Adrenal gland (tissue), 19 donors: ENCODE measurements at places on chromosomes 3 and 15. TPM values are rescaled to one million over a fixed set of nuclear protein-coding genes. Genes with fewer than 3 reads are reported as not detected.

The STAG1 gene
- polyA plus RNA-seq, result 15.8 TPM

The AGTR1 gene
- polyA plus RNA-seq, result 20.6 TPM

The CAV3 gene
- not detected for polyA plus RNA-seq

The RARRES1 gene
- 19.7 TPM for polyA plus RNA-seq

The PCOLCE2 gene
- polyA plus RNA-seq, result 4.6 TPM

The SLC22A13 gene
- polyA plus RNA-seq, result 0.07 TPM

The IGF2BP2 gene
- polyA plus RNA-seq, result 24.7 TPM

The GP9 gene
- not detected for polyA plus RNA-seq

The CLDN18 gene
- not detected for polyA plus RNA-seq

The C3orf20 gene
- not detected for polyA plus RNA-seq

DNA sequence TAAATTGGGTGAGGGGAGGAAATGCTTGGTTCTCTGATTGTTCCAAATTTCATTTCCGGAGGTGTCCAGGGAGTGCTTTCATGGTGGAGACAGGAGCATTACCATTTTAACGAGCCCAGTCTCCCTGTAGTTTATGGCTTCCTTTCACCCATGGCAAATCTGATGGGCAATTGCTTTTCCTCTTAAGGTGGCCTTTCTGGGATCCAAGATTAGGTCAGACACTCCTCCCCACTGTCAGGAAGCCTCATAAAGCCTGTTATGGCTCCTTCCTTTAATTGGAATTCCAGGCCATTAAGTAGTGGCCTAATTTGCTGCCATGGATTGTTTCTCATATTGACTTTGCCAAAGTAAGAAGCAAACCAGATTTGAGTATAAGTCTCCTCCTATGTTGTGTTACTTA, 157.8 kb downstream of the PDCD6IP start:
- no peak overlapping the region for H3K27ac ChIP-seq
- DNase-seq, result no peak
- H3K4me1 ChIP-seq, result no peaks in the 10 kb centered on the region

DNA sequence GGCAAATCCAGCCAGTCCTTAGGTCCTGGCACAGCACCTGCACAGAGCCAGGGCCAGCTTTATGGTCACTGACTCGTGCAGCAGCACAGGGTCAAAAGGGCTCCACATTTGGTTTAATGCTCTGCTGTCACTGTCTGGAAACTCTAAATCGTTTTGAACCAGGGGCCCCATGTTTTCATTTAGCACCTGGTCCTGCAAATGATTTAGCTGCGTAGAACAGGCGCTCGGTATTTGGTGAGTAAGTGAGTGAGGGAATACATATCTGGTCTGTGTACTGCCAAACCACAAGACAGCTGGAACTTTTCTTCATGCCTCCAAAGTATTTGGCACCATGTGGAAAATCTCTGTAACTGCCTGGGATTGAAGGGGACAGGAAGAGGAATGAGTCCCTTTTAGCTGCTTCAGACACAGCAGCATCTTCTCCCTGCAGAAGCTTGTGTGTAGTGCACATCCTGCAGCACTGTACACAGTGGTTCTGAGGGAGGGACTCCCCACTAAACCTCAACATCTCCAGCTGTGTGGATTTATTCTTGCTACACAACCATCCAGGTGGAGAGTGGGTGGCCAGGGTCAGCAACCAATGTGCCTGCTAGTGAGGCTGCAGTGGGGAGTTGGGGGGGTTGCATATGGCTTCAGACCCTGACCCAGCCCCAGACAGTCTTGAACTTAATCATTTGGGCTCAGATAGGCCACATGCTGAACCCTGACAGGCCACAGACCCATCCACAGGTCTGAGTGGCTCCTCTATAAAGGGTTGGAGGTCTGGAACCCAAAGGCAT, 1.1 kb downstream of the SH2D7 start:
- H3K27me3 ChIP-seq, result no peaks in the 10 kb centered on the region
- no peak for DNase-seq
- H3K36me3 ChIP-seq, result no peaks in the 10 kb centered on the region

DNA sequence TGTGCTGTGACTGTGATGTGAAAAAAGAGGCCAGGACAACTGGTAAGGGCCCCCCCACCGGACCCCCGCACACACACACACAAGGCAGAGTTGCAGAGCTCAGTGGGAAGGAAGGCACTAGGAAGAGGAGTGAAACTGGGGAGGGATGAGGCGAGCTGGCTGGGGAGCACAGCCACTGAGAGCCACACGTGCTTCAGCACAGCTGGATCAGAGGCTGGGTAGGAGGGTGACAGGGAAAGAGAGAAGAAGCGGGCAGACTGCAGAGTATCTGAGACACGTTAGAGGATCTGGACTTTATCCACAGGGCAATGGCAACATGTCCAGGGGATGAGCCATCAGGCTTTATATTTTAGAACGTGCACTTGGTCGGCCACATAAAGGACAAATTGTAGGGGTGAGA, 38.0 kb upstream of the TKT start:
- no peaks in the 10 kb centered on the region for H3K36me3 ChIP-seq
- DNase-seq, result no peak
- no peak overlapping the region for H3K27ac ChIP-seq
- peaks cover 8% of the 10 kb centered on the region for H3K4me1 ChIP-seq
- no peaks in the 10 kb centered on the region for H3K27me3 ChIP-seq
- H3K4me3 ChIP-seq, result no peak overlapping the region

DNA sequence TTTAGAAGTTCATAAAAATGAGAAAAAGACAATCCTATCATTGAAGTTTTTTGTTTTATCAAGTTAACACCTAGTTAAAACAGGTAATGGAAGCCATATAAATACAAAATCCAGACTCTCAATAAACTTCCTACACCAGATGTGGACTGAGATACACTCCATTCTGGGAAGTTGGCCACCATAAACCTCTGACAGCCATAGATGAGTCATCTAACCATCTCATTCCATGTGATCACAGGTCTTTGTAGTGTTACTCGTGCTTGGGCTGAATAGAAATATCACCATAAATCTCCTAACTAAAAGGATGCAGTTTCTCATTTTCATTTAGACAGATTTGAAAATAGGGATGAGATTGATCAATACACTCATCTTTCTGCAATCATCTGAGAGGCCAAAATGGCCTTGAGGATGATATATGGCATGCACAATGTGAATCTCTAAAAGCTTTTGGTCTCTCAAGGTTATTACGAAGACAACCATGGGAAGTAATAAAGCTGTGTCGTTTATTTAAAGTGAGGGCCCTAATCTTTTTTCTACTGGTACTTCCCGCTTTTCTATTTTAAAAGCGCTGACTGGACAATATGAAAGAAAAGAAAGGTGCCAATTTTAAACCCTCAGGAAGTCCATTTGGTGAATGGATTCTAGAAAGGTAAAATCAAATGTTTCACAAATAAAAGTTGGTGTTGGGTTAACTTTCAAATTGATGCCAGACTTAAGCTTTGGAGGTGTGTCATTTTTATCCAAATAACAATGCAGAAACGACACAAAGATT, 155.5 kb downstream of the POLR2M start:
- no peak for DNase-seq
- no peaks in the 10 kb centered on the region for H3K4me1 ChIP-seq
- no peaks in the 10 kb centered on the region for H3K36me3 ChIP-seq
- H3K4me3 ChIP-seq, result no peak overlapping the region

- DNase-seq, result no peak
- peaks cover 26% of the 10 kb centered on the region for H3K36me3 ChIP-seq
- H3K4me3 ChIP-seq, result no peak overlapping the region
- no peaks in the 10 kb centered on the region for H3K27me3 ChIP-seq
These were observed 26.5 kb downstream of the TSPAN3 start for GRCh38 chr15:77044228-77045042.

GRCh38 chr15:71238926-71239325, 123.7 kb downstream of the THSD4 start:
- no peak overlapping the region for H3K27ac ChIP-seq
- H3K36me3 ChIP-seq, result no peaks in the 10 kb centered on the region
- H3K27me3 ChIP-seq, result no peaks in the 10 kb centered on the region
- H3K4me3 ChIP-seq, result no peak overlapping the region
- no peaks in the 10 kb centered on the region for H3K4me1 ChIP-seq
- no peak for DNase-seq

- no peak overlapping the region for H3K4me3 ChIP-seq
- no peaks in the 10 kb centered on the region for H3K4me1 ChIP-seq
- H3K27ac ChIP-seq, result no peak overlapping the region
- H3K27me3 ChIP-seq, result no peaks in the 10 kb centered on the region
These were observed 748.8 kb upstream of the CCDC54 start for GRCh38 chr3:106628407-106628806.

- no peak overlapping the region for H3K4me3 ChIP-seq
- H3K27ac ChIP-seq, result no peak overlapping the region
- H3K4me1 ChIP-seq, result no peaks in the 10 kb centered on the region
These were observed 92.4 kb downstream of the COL6A6 start for GRCh38 chr3:130609166-130609979.

GRCh38 chr3:189962466-189962865, 158.2 kb downstream of the P3H2 start:
- no peaks in the 10 kb centered on the region for H3K4me1 ChIP-seq
- H3K4me3 ChIP-seq, result no peak overlapping the region
- no peak for DNase-seq
- H3K27ac ChIP-seq, result no peak overlapping the region
- no peaks in the 10 kb centered on the region for H3K27me3 ChIP-seq

- peak overlapping the region; percentile 62 for H3K4me3 ChIP-seq
- no peaks in the 10 kb centered on the region for H3K36me3 ChIP-seq
- H3K4me1 ChIP-seq, result peaks cover 10% of the 10 kb centered on the region
These were observed 8.8 kb upstream of the FAM107A start for GRCh38 chr3:58585994-58586393.

DNA sequence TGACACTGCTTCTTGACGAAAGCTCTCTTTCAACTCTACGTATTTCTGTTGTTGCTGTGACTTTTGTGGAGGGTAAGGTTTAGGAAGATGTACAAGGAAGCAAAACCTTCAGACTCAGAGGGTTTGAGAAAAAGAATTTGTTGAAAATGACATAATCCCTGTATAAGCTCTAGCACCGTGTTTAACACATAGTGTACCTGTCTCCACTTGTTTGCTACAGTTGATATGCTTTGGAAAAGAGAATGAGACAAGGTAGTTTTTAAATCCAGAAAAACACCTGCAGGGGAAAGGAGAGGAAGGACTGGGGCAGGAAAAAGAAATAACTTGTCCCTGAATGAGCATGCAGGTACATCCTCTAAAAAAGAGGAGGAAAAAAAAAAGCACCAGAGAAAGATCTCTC, 29.6 kb upstream of the CP start:
- no peaks in the 10 kb centered on the region for H3K27me3 ChIP-seq

DNA sequence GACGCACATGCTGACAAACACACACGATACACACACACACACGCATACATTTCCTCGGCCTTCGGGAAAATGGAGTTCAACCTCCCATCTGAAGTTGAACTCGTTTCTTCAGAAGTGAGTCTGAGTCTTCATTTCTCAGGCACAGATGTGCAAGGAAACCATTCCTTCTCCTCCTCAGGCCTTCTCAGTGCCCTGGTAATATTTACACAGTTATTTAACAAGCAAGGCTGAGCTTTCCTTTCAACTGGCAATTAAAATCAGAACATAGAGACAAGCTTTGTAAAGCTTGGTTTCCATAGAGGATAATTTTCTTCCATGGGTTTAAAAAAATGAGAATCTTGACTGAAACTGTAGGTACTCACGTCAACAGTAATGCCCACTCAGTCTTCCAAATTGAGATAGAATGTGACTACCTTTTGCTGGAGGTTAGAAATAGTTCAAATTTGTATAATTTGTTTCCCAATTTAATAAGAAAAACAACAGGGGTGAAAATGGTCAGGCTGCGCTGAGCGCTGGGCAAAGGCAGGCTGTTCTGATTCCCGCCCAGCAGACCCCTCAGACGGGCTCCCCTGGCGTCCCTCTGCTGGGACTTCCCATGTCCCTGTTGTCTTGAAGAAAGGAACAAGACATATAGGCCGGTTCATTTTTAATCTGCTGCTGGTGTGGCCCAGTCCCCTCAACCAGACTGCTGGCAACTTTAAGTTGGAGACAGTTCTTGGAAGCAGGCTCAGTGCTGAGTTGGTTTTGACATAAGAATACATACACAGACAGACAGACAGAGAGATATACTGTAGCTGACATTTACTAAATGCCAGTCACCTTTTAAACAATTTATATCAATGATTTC, 174.3 kb downstream of the XXYLT1 start:
- H3K4me3 ChIP-seq, result no peak overlapping the region
- H3K27me3 ChIP-seq, result no peaks in the 10 kb centered on the region
- no peak overlapping the region for H3K27ac ChIP-seq
- no peaks in the 10 kb centered on the region for H3K4me1 ChIP-seq
- no peak for DNase-seq

- H3K4me1 ChIP-seq, result no peaks in the 10 kb centered on the region
- no peak for DNase-seq
- H3K4me3 ChIP-seq, result no peak overlapping the region
- H3K27me3 ChIP-seq, result no peaks in the 10 kb centered on the region
- no peaks in the 10 kb centered on the region for H3K36me3 ChIP-seq
- H3K27ac ChIP-seq, result no peak overlapping the region
These were observed 36.5 kb downstream of the OXNAD1 start for GRCh38 chr3:16301507-16301906.

DNA sequence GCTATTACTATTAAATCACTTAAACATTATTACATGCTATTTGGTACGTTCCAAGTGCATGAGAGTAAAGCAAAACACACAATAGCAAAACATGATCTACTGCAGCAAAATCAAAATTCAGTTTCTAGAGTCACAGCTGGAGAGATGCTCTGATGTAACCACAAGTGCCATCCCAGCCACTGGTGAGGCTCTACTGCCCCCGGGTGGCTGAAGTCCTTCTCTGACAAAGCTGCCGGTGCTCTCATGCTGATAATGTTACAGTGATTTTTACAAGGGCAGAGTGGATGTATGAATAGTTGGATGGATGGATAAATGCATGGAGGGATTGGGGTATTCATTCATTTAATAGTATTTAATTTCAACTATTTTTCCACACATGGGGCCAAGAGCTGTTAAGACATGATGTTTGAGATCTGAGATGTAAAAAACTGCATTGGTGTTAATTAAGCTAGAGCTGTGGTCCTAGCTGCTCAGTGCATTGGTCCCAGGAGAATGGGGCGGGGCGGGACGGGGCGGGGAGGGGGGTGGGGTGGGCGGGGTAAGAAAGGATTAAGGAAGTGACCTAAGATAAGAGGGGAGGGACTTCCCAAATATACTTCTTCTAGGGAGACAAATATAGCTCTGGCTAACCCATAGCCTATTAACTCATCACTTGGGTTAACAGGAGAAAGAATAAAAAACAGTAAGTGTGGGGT, 5.3 kb upstream of the SPESP1 start:
- no peak overlapping the region for H3K4me3 ChIP-seq
- peaks cover under 1% of the 10 kb centered on the region for H3K27me3 ChIP-seq
- H3K27ac ChIP-seq, result no peak overlapping the region
- H3K36me3 ChIP-seq, result no peaks in the 10 kb centered on the region
- H3K4me1 ChIP-seq, result no peaks in the 10 kb centered on the region

GRCh38 chr15:51751697-51752683, 593 bp downstream of the TMOD2 start:
- peaks cover 11% of the 10 kb centered on the region for H3K4me1 ChIP-seq
- H3K36me3 ChIP-seq, result no peaks in the 10 kb centered on the region
- no peak overlapping the region for H3K27ac ChIP-seq
- no peaks in the 10 kb centered on the region for H3K27me3 ChIP-seq
- DNase-seq, result no peak
